HepG2 (cell line): ENCODE measurements at places on chromosomes 5 and 9. TPM values are rescaled to one million over a fixed set of nuclear protein-coding genes. Genes with fewer than 3 reads are reported as not detected.

DNA sequence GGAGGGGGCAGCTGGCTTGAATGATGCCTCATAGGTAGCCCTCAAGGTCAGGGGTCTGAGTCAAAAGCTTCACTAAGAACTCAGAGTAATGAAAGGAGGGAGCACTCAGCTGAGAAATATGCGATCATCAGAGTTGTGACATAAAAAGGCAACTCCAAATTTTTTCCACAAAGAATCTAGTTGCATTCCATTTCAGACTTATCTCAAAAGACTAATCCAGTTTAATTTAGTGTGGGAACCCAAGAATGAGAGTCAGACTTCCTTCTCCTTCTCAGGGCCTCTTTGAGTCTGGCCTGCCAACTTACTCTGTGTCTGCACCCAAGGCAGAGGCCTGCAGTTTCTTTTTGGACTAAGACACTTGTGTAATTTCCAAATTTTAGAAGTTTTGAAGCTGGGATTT, 34.7 kb downstream of the GABRP start:
- DNase-seq: no peak

DNA sequence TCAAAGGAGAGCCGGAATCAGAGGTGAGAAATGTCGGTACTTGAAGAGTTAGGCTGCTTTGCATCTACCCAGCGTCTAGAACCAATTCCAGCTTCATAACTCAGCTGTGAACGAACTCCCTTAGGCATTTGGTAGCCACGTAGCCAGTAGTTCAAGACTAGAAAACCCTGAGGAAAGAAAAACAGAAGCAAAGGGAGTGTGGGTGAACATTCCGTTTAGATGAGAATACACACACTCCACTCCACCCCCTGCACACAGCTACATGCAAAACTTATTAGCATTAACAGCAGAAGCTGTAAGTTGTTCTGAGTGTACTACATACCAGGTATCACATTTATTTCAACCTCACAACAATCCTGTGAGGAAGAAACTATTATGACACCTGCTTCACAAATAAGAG, 78.3 kb downstream of the SMIM23 start:
- no peak for DNase-seq

GRCh38 chr5:5209089-5209488, 69.0 kb downstream of the ADAMTS16 start:
- no peak for DNase-seq

PFN3 gene
- not detected in 2 replicates for total RNA-seq

MYORG gene
- total RNA-seq: 14.3 and 22.4 TPM in 2 replicates

ECM2 gene
- total RNA-seq: not detected in 2 replicates

LHX2 gene
- total RNA-seq: not detected in 2 replicates

CCL27 gene
- total RNA-seq: not detected in 2 replicates

ZMYND19 gene
- 29.6 and 38.7 TPM in 2 replicates for total RNA-seq

DNA sequence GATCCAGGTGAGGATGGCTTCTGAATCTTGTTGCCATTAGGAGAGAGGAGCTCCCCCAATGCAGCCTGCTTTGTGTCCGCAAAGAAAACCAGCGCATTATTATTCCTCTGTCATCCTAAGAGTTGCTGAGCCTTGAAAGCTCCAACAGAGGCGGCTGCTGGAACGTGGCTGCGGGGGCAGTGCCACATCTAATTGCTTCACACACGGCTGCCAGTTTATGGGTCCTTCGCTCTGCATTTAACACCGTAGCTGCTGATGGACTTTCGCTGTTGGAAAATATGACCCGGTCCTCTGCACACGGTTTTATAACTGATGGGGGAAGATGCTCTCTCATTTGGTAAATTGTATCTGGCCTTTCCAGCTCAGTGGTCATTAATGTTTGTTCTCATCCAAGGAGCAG, 38.0 kb downstream of the ZNF622 start:
- no peak for DNase-seq

- no peak for DNase-seq
These were observed 102.7 kb downstream of the TMEM215 start for GRCh38 chr9:32886021-32886420.

GRCh38 chr5:78811866-78812265, 163.3 kb upstream of the LHFPL2 start:
- DNase-seq: no peak

DIPK1B gene
- total RNA-seq: 0.18 and 0.28 TPM in 2 replicates

DNA sequence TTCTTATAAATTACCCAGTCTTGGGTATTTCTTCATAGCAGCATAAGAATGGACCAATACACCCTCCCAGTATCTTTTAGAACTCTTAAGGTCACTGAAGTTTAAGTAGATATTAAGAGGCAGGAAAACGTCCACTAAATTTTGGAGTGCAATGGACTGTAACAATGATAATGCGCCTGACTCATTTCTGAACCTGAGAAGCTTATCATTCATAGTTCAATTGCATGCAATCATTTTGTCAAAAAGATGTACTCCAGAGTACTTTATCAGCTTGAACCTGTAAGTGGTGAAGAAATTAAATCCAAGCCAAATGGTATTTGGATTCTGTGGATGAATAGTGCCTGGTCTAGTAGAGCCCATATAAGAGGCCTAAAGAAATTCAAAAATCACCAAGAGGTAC, 196.5 kb upstream of the CDH9 start:
- DNase-seq: no peak

CNOT8 gene
- total RNA-seq: 37.1 and 50.3 TPM in 2 replicates

SPATA31D3 gene
- not detected in 2 replicates for total RNA-seq

CARTPT gene
- not detected in 2 replicates for total RNA-seq

DNA sequence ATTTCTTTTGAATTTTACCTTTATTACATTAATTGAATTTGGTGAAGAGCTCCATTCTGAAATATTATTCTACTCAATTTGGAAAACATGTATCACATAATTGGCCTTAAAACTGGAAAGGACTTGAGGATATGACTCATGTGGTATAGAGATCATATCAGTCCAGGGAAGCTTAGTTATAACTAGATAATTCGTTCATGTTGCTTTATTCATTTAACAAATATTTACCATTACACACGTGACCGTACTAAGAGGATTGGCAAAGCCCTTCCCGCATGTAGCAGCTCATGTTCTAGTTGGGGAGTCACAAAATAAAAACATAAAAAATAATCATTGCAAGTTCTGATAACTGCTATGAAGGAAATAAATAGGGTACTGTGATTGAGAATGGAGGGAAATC, 1816.5 kb downstream of the MAT2B start:
- no peak for DNase-seq

DNA sequence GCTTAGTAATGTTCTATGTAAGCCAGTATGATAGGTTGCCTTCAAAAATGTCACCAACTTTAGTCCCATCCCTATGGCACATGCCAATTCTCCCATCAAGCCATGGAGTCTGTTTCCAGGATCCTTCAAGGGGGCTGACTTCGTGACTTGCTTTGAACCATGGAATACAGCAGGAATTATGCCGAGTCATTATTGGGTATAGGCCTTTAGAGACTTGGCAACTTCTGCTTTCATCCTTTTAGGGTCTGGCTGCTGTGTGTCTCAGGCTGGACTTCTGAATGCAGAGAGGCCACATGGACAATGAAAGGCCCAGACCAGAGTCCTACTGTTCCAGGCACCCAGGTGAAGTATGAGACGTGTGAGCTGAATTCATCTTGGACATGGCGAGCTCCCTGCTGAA, 109.8 kb downstream of the DENND1A start:
- no peak for DNase-seq

- no peak for DNase-seq
These were observed 60.5 kb downstream of the BARX1 start for GRCh38 chr9:93894691-93895079.

DNA sequence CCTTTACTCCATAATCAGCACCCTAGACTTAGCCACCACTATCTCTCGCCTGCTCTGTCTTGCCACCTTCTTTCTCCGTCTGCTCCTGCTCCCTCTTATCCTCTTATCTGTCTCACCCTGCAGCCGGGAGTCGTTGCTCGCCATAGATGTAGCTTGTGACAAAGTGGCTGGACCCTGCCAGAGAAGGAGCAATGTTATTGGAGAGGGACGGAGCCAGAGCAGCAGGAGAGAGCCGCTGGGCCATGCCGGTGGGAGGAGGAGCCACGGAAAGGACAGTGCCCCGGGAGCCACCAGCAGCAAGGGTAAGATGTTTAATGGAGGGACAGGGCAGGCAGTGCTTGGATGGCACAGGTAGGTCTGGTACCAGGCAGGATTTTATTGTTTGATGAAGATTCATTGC, 137.3 kb downstream of the SEC61B start:
- DNase-seq: no peak

NR6A1 gene
- total RNA-seq: 31.5 and 50.9 TPM in 2 replicates

GRCh38 chr5:69213513-69214215, 21.0 kb upstream of the CDK7 start:
- DNase-seq: peak; percentile 81

PCDHGA7 gene
- total RNA-seq: 0.17 and 0.31 TPM in 2 replicates

RLN2 gene
- not detected in 2 replicates for total RNA-seq

DNA sequence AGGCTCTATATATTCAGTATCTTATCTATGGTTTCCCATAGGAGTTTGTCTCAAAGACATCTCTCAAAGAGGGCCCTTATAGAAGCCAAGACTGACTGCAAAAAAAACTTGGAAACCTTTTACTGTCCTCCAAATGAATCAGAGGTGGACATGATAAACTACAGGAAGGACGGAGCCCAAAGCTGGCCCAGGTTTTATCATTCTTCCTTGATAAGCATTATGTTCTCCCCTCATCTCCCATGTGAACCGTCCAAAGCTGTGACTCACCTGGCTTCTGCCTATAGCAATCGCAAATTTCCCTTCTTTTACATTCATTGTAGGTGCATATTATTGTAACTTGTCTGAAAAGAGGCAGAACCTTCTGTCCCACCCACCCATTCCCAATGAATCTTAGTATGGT, 35.0 kb upstream of the NIM1K start:
- DNase-seq: no peak

FAM221B gene
- total RNA-seq: not detected in 2 replicates

GRCh38 chr5:172469697-172470096, 15.4 kb upstream of the SH3PXD2B start:
- DNase-seq: no peak

DNA sequence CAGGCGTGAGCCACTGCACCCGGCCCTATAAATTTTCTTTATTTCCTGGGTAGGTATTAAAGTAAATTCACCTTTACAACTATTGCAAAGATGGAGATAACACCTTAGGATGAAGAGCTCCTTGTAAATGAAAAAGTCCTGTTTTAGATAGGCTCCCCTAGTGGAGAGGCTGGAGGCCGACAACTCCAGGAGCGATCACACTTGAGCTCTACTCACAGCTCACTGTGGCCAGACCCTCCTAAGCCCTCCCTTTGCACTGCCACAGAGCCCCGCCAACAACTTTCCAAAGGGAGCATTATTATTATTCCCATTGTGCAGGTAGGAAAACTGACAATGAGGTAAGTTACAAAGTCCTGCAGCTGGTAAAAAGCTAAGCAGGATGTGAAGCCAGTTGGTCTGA, 139.1 kb upstream of the ERCC6L2 start:
- no peak for DNase-seq

PPP3R2 gene
- not detected in 2 replicates for total RNA-seq

DNA sequence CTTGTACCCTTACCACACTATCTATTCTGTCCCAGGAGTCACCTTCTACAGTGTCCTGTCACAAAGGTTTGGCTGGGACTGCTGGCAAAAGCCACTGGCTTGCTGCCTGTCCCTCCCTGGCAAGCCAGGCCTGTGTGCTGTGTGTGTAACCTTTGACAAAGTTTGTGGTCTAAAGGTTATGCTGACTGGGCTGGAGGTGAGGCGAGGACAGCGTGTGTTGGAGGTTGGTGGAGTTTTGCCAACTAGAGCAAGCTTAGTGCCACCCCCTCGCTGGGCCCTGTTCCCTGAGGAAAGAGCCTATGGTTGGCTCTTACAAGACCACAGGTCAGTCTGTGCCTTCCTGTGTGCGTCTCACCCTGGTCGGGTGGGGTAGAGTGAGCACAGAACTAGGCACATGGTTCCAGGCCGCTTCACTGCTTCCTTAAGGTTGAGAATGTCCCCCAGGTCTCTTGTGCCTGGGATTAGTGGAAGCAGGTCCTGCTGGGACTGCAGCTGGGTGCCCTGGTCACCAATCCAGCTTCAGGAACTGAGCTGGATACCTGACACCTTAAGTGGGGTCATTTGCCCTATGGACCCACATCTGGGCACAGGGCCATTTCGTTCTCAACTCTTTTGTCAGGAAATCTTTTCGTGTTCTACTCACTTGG, 152.2 kb downstream of the GADD45G start:
- DNase-seq: no peak

DNA sequence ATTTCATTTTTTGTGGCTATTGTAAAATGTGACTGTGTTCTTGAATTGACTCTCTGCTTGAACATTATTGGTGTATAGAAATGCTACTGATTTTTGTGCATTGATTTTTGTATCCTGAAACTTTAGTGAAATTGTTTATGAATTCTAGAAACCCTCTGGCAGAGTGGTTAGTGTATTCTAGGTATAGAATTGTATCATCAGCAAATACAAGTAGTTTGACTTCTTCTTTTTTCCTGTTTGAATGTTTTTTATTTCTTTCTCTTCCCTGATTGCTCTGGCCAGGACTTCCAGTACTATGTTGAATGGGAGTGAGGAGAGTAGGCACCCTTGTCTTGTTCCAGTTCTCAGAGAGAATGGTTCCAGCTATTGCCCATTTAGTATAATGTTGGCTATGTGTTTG, 88.8 kb upstream of the HMHB1 start:
- DNase-seq: no peak

DNA sequence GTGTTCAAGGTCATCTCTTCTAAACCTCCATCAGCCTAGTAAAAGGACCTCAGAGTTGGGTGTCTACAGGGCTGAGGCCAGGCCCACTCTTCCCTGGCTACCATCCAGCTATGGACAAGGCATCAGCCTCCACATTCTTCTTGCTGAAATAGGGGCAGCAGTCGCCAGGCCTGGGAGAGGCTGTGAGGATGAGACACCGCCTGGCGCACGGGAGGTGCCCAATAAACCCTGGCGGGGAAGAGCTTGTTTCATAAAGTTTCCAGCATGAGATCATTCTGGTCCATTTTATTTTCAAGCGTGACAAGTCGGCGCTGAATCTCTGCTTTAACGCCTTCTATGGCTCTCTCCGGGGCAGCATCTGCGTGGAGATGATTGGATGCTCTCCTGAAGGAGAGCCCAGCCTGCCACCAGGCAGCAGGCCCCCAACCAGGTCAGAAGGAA, 153.4 kb downstream of the OLFM1 start:
- DNase-seq: no peak

LSM11 gene
- 7.2 and 9.9 TPM in 2 replicates for total RNA-seq

DNA sequence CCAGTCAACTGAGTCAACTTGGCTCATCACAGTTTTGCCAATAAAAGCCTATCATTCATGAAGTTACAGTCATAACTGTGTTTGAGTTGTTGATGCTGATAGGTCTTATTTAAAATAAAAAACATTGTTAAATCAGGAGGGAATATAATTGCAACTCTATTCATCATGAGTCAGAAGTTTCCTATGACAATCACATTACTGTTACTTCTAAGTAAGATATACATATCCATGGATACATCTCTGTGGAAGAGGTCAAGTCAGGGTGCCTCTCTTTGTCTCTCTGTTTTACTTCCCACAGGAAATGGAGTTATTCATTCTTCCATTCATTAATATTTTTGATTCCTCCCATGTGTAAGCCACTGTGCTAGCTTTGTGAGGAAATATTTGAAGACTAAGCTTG, 2015.4 kb upstream of the WWC1 start:
- DNase-seq: no peak

DNA sequence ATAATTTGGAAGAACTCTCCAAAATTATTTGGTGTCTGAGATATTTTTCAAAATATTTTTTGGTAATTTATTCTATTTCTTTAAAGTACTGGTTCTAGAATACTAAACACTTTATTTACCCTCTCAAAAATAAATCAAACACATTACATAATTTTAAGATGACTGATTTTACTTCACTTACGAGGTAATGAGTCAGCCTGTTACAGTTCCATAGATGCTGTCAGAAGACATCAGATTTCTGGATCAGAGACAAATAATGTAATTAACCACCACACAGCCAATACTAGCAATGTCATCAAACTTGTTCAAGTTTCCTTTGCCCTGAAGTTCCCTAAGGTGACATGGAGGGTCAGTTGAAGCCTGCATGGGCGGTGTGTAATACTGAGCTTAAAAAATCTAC, 106.1 kb upstream of the CDH9 start:
- DNase-seq: no peak
